ENCODE measurements at places on chromosomes 12 and 14. TPM values are rescaled to one million over a fixed set of nuclear protein-coding genes. Genes with fewer than 3 reads are reported as not detected.

Gene WNK1
- 90.5 TPM for total RNA-seq

Gene C3AR1
- total RNA-seq, result not detected

Gene GLS2
- 0.18 TPM for total RNA-seq

Gene B4GALNT1
- 42.2 TPM for total RNA-seq

Gene ZFHX2
- total RNA-seq, result 0.95 TPM

Gene AICDA
- total RNA-seq, result 0.17 TPM

Gene ACYP1
- 27.5 TPM for total RNA-seq

Gene GPR137C
- 0.15 TPM for total RNA-seq

Gene PTPRO
- total RNA-seq, result 0.05 TPM

Gene RPL6
- total RNA-seq, result 2,112 TPM

Gene KRT6A
- 13.0 TPM for total RNA-seq

Gene NTS
- total RNA-seq, result 82.2 TPM

Gene COQ5
- total RNA-seq, result 27.7 TPM

Gene ZBTB39
- 4.3 TPM for total RNA-seq

Gene SYNE3
- total RNA-seq, result 0.70 TPM

Gene SLC17A8
- 0.06 TPM for total RNA-seq

Gene RTRAF
- 249 TPM for total RNA-seq

Gene SLC38A4
- 0.12 TPM for total RNA-seq

Gene OR6C2
- not detected for total RNA-seq

Gene SUSD6
- total RNA-seq, result 7.1 TPM

Gene SMCO2
- not detected for total RNA-seq

Gene ALG10
- 4.8 TPM for total RNA-seq

Gene RFLNA
- total RNA-seq, result not detected

Gene ZC2HC1C
- total RNA-seq, result 6.0 TPM

Gene BCL2L14
- total RNA-seq, result not detected

Gene KRT75
- total RNA-seq, result 0.11 TPM

Gene KRT2
- 0.03 TPM for total RNA-seq

Gene FIGNL2
- total RNA-seq, result 0.21 TPM

Gene DHRS2
- total RNA-seq, result 6.2 TPM

Gene GUCY2C
- not detected for total RNA-seq

Gene ANKRD33
- total RNA-seq, result 0.08 TPM

Gene SH2B3
- 4.6 TPM for total RNA-seq

Gene IL31
- not detected for total RNA-seq

Gene OR4M1
- total RNA-seq, result not detected

Gene WIF1
- total RNA-seq, result not detected

Gene LTBP2
- 10.0 TPM for total RNA-seq

All from A549 treated with AZD2906 at 1 μM for 4 hours (cell line).